ENCODE measurements at places on chromosomes 1 and 21.

- DNase-seq: no peak
These were observed 83.5 kb upstream of the CLDN14 start for GRCh38 chr21:36563341-36563926.

- DNase-seq: no peak
These were observed 102.7 kb downstream of the HMGB4 start for GRCh38 chr1:33966346-33967141.

- DNase-seq: peak; percentile 38
These were observed 19.8 kb downstream of the CTNNBIP1 start for GRCh38 chr1:9890224-9890731.

GRCh38 chr1:239999170-239999569, 92.5 kb upstream of the FMN2 start:
- no peak for DNase-seq

GRCh38 chr21:23541571-23541970, 2065.7 kb downstream of the MRPL39 start:
- DNase-seq: no peak

- DNase-seq: no peak
These were observed 1461.0 kb downstream of the AMY1C start for GRCh38 chr1:105210747-105211146.

- DNase-seq: no peak
These were observed 69.3 kb upstream of the ANGPTL3 start for GRCh38 chr1:62528015-62528414.

GRCh38 chr1:163361123-163361934, 39.6 kb downstream of the NUF2 start:
- DNase-seq: peak; percentile 4

DNA sequence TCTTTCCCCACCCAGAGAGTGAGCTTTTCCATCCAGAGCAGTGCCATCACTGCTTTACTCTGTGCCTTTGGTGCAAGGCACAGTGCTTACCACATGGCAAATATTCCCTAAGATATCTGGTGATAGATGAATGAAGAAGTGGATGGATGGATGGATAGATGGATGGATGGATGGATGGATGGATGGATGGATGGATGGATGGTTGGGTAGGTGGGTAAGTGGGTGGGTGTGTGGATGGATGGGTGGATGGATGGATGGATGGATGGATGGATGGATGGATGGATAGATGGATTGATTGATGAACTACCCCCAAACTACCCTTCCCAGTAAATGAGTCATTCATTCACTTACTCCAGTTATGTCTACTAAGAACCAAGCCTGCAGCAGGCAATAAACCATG, 42.9 kb upstream of the SLC44A3 start:
- no peak for DNase-seq

- DNase-seq: no peak
These were observed 123.2 kb downstream of the NR5A2 start for GRCh38 chr1:200150721-200151120.

GRCh38 chr21:35102488-35103371, 53.6 kb upstream of the RUNX1 start:
- no peak for DNase-seq

GRCh38 chr1:89611721-89612120, 21.2 kb upstream of the LRRC8C start:
- no peak for DNase-seq

GRCh38 chr1:161139766-161140165, 7.3 kb upstream of the DEDD start:
- DNase-seq: peak; percentile 53

DNA sequence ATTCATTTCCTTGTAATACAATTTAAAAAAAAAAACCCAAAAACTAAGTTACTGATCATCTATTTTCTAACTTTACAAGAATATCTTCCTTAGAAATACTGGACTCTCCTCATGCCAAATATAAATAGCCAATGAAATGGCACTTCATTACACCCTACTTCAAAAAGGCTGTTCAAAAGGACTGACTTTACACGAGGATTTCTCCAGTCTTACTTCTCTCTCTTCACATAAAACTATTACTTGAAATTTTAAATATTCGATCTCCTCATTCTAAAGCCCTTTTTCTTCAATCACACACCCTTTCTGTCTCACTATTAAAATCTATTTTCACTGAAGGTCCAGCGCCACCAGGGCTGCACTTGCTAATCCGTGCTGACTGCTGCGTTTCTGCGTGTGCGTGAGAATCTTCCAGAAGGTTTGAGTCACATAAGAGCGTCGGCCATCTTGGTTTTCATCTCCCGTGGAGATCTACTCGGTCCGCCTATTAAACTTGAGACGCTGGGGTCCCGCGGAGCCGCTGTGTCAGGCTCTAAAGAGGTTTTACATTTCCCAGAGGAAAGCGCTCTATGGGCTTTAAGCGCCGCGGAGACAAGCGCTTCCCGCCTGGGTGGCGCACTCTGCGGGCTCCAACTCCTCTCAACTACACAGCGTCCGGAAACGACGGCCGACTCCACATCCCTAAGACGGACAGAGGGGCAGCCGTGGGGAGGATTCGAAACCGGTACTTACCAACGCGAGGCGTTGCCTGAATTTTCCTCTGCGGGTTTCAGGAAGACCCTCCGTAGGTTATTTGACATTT, 631 bp downstream of the LRIF1 start:
- DNase-seq: peak; percentile 37

Measured in hindlimb muscle (tissue), 1 donor.